Stimulated activated memory B cell treated with anti-CD40 and anti-IgM and Interleukin-4, amounts not matched to agents 10 μg/mL and 1 μg/mL and 100 μg/mL, for 72 hours (primary cell): ENCODE measurements at places on chromosomes 6 and 20.

DNA sequence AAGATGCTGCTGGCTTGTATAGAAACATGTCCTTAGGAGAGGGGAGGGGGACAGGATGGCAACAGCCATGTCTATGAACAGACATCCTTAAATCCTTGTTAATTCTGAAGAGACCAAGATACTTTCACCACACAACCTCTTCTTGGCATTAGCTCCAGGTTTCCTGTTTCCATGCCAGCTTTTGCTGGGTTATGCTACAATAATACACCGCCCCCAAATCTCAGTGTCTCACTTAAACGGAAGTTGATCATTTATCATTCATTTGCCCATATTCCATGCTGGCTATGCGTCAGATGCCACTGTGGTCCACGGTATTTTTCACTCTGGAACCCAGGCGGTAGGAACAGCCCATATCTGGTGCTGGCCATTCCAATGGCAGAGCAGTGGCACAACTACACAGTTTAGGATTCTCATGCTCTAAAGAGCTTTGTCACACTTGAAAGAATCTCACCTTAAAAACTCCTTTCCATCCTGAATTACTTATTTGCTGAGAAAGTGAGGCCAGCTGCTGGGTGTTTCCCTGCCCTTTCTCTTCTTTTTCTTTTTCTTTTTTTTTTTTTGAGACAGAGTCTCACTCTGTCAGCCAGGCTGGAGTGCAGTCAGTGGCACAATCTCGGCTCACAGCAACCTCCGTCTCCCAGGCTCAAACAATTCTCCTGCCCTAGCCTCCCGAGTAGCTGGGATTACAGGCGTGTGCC is 3.7 kb upstream of the RNASET2 start:
- ATAC-seq = no peak

GRCh38 chr6:20540683-20541082 is 6.4 kb downstream of the CDKAL1 start:
- ATAC-seq = no peak

DNA sequence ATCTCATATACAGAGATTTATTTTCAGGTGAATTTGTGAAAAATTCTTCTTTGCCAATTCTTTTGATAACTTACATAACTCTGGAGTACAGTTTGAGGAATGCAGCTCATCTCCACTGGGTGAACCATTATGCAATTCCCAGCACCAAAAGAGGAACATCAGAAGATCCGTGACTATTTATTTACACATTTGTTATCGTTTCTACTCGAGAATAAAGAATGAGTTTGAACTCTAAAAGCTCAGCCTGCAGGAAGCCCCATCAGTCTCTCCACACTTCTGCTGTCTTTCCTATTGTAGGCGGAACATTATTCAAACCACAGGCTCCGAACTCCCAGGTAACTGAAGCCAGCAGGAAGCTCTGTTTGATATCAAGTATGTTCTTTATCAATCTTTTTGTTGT is 95.9 kb upstream of the IFNGR1 start:
- ATAC-seq = no peak

GRCh38 chr6:31403283-31404060 is at the start of gene MICA:
MICA (plus strand) TSS chr6:31403595; CDS start chr6:31403633, 38 bp downstream.
- ATAC-seq = peak; percentile 80

GRCh38 chr20:24693466-24694156 is 224.2 kb downstream of the SYNDIG1 start:
- no peak for ATAC-seq
